Mesenchymal stem cell (in vitro differentiated cells and primary cell): ENCODE measurements at places on chromosomes 7 and 10.

- DNase-seq, result no peak
Observed at GRCh38 chr10:21217748-21218367, 307.6 kb downstream of the SKIDA1 start.

DNA sequence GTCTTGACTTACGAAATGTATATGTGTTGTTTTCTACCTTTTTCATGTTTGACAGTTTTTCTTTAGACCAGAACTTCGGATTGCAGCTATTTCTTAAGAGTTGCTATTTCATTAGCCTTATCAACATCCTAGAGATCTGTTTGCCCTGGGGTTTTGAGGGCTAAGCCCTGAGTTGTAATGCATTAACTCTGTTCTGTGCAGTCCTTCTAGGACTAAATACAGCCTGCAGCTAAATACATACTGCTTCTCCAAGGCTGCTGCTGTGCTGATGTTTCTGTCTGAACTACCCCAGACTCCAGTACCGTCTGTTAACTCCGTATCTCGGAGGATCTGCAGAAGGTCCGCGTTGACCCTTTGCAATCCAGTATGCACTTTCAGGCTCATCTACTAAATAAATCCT is 26.5 kb downstream of the KIAA1217 start:
- DNase-seq, result no peak

DNA sequence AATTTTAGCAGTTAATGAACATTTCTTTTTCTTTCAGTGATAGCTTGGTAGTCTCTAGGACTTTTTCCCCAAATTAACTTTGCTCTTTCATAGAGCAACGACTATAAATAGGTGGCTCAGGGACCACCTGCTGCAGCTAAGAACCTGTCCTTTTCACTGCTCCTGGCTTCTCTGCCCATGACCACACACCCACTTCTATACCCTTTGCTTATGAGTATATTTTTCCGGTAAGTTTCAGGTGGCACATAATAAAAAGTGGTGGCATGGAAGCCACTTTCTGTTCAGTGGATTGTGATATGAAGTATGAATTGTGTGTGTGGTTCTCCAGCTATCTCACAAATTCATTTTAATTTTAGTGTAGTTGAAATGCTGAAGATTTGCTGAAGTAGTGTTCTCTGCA is 1.2 kb downstream of the ING3 start:
- peak; percentile 2 for DNase-seq

GRCh38 chr7:101547916-101548661 is 81.0 kb downstream of the MYL10 start:
- DNase-seq, result no peak

DNA sequence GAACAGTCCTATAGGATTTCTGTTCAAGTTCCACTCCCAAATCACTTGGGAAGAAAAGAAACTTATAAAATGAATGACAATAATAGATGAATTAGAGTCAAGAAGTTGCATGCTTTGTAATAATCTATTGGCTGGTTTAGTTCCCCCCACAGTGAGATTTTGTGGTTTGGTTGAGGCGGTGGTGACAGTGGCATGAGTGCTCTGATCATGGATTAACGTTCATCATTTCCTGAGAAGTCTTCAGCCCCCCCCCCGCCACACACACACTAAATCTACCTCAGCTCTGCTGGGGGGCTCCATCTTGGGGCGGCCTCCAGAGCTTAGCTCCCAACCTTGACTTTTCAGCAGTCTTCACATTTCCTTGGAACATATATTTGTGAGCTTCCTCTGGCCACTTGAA is 121.7 kb downstream of the ABCA13 start:
- no peak for DNase-seq

DNA sequence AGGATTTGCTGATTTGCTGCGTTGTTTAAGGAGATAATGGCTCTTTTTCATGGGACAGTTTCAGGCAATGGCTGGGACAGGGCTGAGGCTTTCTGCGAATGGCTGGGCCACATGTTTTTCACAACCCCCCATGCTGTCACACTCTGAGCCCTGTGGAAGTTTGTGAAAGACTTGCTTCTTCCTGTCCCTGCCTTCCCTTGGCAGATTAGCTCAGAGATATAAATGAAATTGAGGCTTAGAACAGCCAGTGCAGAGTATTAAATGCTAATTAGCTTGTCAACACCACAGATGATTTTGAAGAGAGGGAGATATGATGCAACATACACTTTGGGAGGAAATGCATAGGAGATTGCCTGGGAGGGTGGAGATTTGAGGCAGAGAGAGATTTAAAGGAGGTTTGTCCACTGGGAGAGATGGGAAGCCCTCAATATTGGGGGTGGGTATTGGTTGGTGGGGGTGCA is 232.0 kb downstream of the SH2D4B start:
- no peak for DNase-seq

DNA sequence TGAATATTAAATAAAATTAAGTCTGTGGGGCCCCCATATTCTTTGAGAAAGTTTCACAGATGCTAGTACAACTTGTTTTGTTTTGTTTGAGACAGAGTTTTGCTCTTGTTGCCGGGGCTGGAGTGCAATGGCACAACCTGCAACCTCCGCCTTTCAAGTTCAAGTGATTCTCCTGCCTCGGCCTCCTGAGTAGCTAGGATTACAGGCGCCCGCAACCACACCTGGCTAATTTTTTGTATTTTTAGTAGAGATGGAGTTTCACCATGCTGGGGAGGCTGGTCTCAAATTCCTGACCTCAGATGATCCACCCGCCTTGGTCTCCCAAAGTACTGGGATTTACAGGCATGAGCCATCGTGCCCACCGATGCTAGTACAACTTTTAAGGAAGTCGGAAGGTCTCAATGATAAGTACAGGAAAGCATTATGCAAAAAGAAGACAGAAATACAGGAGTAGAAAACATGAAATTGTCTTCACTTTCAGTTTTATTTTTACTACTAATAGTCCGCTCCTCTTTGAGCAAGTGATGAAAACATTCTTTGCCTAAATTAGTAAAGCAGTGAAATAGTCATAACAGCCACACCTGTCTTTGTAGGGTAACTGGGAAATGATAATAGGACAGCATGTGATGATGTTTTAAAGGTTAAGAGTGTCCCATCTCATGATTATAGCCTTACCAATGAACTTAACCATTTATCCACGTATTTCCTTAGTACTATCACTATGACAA is 147.5 kb downstream of the SEMA3D start:
- no peak for DNase-seq

DNA sequence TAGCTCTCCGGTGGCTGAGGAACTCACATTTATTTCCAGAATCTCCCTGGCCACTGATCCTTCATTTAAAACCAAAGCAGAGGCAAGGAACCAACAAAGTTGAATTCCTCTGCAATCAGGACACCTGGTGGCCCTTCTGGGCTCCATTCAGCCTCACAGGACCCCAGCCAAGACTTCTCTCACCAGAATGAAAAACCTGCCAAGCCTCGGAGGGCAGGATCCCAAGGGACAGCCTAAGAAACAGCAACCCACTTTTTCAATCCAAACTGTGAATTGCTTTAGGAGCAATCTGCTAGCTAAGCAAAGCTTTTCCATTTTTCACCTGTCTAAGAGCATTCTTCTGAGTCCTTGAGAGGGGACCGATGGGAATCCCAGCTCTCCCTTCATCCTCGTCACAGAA is 34.6 kb downstream of the OAT start:
- no peak for DNase-seq

GRCh38 chr7:158248816-158249215 is 338.8 kb downstream of the PTPRN2 start:
- no peak for DNase-seq

GRCh38 chr10:3758491-3758970 is 26.5 kb downstream of the KLF6 start:
- no peak for DNase-seq

DNA sequence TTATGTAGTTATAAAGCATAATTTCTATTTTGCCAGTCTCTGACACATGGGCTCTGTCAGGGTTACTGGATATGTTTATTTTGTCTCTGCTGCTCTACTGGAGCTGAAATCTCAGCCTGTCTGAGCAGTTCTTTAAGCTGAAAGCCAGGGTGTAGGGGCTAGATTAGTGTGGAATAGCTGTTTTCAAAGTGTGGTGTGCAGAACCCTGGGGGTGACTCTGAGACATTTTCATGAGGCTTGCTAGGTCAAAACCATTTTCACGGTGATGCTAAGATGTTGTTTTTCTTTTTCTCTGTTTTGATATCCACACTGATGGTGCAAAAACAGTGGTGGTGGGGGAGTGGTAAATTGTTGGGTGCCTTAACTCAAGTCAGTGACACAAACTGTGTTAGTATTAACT is 45.5 kb downstream of the CREM start:
- DNase-seq, result no peak

- DNase-seq, result no peak
Observed at GRCh38 chr10:106515206-106515790, 649.2 kb downstream of the SORCS1 start.

GRCh38 chr7:42351316-42351935 is 114.4 kb upstream of the GLI3 start:
- no peak for DNase-seq

GRCh38 chr7:22860784-22861482 is 38.3 kb upstream of the TOMM7 start:
- DNase-seq, result no peak

DNA sequence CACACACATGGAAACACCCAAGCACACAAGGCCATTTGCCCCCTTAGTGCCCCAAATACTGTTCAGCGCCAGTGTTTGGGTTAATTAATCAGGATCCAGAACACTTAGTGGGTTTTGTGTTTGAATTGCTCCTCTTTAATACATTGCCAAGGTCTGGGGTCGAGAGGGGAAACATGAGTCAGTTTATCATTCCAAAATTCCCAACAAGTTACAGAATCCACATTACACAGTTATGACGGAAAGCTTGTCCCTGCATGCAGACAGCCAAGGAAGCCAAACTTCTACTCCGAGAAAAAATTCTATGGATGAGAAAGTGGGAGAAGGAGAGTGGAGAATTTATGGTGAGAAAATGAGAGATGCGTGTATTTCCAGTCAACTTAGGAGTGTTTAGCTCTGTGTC is 189.0 kb downstream of the NPSR1 start:
- peak; percentile 7 for DNase-seq

DNA sequence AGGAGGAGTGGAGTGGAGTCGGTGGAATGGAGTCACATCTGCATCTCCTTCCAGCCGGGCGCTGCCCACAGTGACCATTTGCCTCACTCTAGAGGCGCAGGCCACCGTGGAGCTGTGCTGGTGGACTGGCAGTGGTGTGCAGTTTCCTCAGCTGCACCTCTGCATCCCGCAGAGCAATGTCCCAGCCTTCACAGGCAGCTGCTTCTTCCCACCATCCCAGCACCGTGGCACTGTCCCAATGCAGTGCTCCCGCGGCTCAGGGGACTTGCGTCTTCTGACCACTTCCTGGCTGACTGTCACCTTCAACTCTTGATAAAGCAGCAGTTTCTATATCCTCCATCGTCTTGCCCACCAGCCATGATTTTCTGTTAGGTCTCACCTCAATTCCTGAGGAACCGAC is 90.3 kb upstream of the SFMBT2 start:
- no peak for DNase-seq

GRCh38 chr7:128879461-128879938 is 16.8 kb downstream of the ATP6V1F start:
- no peak for DNase-seq

DNA sequence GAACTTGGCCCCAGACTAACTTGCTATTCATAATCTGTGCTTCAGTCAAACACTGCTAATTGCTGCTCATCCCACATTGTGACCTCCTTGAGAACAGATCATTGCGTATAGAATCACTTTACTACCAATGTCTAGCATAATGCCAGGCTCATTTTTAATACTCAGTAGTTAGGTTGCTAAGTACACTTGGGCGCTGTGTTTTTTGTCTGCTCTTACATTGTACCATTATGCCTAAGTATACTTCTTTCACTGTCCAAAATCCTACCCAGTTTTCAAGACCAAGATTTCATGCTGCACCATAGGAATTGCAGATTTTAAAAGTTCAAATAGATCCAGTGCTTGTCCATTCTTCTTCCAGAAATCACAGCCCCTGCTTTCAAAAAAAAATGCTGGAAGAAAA is 32.8 kb upstream of the TMEM106B start:
- no peak for DNase-seq

- no peak for DNase-seq
Observed at GRCh38 chr10:103452506-103453230, 498 bp upstream of the CALHM2 start.

- peak; percentile 57 for DNase-seq
Observed at GRCh38 chr7:5525271-5526099, 101.9 kb upstream of the TNRC18 start.

DNA sequence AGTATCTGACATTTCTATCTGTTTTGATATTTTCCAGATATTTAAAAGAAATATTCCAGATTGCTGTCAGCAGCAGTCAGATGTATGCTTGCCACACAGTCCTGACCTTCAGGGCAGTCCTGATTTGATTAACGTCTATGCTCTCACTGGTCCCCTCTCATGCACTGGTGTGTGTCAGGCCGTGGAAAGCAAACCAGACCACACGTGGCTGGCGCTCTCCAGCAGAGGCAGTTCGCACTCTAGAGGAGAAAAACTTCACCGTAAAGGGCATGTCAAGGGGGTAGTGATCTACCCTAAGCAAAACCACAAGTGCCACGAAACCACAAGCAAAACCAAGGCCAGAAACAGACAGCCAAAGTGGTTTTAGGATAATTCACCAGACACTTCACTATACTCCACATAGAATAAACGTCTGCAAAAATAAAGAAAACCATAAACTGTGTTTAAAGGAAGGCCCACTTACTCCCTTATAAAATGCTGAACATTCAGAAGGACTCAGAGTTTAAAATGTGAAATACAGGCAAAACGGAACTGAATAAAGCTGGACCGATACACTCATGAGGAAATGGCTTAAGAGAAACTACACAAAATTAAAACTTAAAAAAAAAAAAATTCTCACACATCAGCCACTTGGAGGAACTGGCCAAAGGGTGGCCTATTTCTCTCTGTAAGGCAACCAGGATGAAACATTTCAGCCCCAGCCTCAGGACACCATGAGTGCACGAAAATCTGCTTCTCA is 26.4 kb downstream of the PARP12 start:
- peak; percentile 41 for DNase-seq

GRCh38 chr10:78600121-78600665 is 468.6 kb upstream of the ZMIZ1 start:
- DNase-seq, result no peak

DNA sequence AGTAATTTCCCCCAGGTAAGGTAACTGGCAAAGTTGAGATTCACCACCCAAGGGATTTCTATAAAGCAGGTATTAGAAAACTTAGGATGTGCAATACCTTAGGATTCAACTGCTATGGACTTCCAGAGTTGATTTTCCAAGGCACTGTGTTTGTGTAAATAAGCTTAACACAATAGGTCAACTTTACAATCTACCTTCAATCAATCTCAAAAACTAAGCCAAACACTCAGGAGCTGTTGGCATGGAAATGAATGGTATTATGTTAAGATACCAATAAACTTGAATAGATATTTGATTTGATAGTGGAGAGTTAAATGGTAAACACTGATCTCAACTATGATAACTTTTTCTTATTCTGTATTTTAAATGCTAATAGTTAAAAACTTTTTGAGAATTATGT is 762 bp upstream of the SEMA3E start:
- DNase-seq, result no peak
